SK-N-MC (cell line): ENCODE measurements at places on chromosomes 11 and 22.

GRCh38 chr11:109435121-109435742 is 13.2 kb downstream of the C11orf87 start:
- DNase-seq: no peak

DNA sequence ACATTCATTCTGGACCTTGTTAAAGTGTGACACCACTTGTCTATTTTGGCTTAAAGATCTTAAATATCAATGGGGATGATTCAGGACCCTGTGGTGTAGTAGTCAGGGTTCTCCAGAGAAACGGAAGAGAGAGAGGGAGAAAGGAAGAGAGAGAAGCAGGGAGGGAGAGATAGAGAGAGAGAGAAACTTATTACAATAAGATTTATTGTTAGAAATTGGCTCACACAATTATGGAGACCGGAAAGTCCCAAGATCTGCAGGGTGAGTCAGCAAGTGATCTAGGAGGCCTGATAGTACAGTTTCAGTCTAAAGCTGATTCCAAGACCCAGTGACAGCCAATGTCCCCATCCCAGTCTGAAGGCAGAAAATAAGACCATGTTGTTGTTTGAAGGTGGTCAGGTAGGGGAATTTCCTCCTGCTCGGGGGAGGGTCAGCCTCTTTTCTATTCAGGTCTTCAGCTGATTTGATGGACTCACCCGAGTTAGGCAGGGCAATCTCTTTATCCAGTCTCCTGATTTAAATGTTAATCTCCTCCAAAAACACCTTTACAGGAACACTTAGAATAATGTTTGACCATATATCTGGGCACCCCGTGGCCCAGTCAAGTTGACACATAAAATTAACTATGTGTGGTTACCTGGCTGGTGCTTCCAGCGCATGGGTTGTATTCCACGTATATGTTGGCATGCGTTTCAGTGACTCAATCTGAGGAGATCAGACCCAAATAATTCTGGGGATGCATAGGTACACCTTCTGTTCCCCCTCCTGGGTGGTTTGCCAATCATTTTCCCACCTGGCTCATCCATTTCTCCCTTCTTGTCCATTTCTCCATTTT is 1350.5 kb downstream of the TBC1D22A start:
- DNase-seq: no peak

DNA sequence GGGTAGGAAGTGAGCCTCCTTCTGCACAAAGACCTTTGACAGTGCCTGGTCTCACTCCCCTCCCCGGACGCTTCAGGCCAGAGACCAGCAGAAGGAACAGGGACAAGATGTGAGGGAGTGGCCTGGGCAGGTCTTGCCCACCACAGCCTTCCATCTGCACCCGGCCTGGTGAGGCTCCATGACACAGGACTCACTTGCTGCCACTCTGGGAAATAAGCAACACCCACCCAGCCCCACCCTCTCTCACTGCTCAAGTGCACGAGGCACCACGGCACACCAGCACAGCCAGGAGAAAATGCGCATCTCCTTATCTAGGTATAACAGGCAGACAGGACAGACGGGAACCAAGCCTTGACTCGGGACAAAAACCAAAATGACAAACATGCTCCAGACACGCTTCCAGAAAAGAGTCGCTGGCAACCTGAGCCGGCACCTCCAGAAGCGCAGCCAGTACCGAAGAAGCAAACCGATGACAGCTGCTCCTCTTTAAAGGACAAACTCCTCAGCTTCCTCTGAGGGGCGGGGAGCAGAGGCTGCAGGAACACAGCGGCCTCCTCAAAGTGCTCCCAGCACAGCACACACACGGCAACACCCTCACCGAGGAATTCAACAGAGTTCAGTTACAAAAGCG is 41.7 kb downstream of the BRD1 start:
- DNase-seq: no peak

DNA sequence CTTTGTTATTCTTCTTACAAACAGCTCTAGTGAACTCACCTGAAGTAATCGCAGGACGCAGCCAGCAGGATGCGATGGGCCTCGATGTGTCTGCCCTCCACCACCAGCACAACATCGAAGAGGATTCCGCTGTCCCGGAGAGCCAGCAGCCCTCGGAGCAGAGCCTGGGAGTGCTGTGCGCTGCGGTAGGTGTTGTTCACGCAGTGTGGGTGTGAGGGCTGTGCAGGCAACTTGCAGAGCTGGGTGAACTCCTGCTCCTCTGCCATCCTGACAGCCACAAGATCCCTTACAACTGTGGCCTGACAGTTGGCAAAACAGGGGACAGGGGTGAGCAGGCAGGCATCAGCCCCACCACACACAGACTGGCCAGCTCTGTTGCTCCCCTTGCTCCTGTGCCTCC is 6.6 kb downstream of the KLHL22 start:
- DNase-seq: no peak

DNA sequence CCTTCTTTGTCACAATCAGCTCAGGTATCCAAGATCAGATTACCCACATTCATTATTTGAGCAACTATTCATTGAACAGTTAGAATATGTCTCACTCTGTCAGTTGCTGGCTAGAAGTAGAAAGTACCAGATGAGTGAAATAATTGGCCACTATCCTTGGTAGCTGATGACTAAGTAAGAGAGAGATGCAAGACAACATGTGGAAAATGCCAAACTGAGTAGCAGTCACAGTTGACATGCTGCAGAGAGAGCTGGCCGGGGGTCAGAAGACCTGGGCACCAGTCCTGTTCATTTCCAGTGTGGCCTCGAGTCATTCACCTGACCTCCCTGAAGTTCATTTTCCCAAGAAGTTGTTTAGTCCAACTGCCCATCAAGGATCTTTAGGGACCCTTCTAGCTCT is 22.5 kb upstream of the SMIM35 start:
- no peak for DNase-seq

- DNase-seq: no peak
Measured at GRCh38 chr11:2674658-2675131, 25.1 kb downstream of the KCNQ1OT1 start.
